ENCODE measurements at places on chromosomes 12 and 14.
A peak's percentile ranks its signal among the peaks of the same experiment; 100 is the strongest.

- DNase-seq: no peak
Observed at GRCh38 chr12:100851637-100852036, 57.1 kb downstream of the ANO4 start.

DNA sequence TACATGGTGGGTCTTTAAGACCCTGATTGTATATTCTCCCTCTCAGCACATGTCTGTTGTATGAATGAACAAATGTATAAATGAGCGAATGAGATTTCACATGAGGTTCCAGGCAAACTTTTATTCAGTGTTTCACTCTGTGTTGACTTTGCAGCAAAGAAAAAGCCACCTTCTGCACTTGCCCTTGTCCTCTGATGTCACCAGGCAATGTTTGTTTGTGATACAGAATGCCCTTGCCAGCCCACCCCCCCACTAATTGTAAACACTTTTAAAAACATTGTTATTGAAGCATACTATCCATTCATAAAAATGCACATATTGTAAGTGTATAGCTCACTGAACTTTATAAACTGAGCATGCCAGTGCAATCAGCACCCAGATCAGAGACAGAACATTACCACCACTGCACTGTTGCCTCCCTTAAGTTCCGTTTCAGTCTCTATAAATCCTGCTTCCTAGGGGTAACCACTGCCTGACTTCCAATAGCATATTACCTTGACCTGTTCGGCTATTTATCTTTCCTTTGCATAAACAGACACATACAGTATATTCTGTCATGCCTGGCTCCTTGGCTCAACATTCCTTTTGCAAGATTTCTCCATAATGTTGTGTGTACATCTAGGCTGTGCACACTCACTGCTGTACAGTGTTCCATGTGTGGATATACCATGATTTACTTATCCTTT, 11.3 kb upstream of the LTA4H start:
- no peak for DNase-seq

DNA sequence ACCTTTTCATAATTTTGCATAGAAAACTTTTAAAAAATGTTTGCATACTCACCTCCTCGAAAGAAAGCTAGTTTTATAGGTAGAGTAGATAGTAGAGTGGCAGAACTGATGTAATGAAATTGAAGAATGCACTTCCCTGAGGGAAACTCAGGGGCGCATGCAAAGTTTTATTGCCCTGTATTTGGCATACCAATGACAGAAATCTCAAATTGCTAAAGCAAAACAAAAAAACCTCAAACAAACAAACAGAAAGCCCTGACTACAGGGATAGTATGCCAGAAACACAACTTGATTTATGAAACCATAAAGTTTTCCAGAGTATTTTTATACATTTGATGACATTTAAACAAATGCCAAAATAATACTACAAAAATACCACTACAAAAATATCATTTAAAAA, 1.8 kb downstream of the RASSF9 start:
- DNase-seq: no peak

DNA sequence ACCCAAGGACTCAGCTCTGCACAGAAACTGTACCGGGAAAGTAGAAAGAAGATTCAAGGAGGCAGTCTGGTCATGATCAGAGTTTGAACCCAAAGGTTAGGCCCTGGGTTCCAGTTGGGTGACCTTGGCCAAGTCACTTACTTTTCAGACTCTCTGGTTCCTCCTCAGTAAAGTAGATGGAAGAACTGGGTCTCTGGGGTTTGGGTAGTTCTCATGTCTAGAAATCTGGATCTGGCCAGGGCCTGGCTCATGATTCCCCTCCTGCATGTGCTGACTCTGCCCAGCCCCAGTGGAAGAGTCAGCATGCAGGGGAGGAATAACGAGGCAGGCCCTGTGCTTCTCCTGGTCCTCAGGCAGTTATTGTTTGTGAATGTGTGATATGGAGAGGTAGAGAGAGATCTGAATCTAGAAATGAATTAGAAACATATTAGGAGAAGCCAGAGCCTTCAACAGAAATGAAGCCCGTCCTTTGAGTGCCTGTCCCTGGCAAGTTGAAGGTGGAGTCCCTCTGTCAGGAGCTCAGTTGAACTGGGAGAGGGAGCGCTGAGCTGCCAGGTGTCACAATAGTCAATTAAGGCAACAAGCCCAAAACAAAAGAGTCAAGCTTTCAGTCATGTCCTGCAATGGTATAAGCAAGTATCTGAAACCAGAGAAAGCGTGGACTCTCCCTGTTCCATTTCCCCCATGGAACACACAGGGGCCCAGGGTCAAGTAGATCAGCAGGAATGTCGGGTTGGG, 131.3 kb upstream of the HIF1A start:
- no peak for DNase-seq

DNA sequence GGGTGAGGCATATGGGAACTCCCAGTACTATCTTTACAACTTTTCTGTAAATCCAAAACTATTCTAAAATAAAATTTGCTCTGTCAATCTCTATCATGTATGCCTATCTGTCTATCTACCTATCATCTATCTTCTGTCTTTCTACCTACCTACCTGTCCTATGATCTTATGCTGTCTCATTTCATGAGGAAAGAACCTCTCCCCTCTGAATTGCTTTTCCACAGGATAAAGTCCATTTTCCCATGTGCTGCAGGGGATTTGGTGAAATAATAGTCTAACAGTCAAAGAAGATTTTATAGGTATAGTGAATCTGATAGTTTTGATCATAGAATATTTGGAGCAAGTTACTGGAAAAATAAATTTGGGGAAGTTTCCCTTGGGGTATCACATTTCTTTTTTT, 86.8 kb upstream of the RIC8B start:
- DNase-seq: no peak

DNA sequence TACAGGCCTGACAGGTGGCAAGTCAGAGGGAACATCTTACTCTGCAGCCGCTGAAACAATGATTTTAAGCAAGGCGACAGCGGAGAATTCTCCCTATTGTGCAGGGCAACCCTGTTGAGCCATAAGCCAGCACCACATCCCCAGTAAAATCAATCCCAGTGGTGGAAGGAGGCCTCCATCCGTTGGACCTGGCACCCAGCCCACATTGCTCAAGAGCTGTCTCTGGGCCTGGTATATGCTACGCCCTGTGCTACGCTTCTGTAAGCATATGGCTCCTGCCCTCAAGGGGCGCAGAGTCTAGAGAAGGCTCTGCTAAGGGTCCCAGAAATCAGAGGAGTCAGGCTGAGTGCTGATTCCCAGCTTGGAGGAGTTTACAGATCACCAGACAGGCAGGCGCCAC, 265.5 kb downstream of the CACNA1C start:
- DNase-seq: no peak

- no peak for DNase-seq
Observed at GRCh38 chr12:46487567-46488131, 115.1 kb upstream of the SLC38A2 start.

DNA sequence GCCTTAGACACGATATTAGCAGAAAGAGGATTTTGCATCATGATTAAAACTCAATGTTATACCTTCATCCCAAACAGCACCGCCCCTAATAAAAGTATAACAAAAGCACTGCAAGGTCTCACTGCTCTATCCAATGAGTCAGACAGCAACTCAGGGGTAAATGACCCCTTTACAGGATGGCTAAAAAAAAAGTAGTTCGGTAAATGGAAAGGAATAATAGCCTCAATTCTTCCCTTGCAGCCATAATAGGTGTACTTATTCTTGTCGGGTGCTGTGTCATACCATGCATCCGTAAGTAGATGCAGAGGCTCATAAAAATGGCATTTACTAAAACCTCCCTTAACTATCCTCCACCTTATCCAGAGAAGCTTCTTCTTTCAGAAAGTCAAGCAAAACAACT, 53.9 kb upstream of the AP4S1 start:
- DNase-seq: no peak

DNA sequence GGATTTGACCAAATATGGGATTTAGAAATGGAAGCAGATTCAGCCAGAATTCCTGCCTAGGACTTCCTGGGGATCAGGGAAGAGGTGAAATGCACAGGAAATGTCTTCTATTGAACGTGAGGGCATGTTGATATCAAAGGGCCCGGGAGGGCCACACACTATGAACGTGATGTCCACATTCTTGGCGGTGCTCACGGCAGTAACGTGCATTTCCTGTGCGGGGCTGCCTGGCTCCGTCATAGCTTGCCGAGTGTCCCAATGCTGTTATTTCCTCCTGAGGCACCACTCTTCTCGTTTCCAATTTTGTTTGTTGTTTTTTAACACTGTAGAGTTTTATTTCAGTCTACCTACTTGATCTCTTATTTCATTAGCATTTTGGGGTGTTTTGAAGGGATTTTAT, 67.3 kb downstream of the ZNF664 start:
- DNase-seq: no peak

DNA sequence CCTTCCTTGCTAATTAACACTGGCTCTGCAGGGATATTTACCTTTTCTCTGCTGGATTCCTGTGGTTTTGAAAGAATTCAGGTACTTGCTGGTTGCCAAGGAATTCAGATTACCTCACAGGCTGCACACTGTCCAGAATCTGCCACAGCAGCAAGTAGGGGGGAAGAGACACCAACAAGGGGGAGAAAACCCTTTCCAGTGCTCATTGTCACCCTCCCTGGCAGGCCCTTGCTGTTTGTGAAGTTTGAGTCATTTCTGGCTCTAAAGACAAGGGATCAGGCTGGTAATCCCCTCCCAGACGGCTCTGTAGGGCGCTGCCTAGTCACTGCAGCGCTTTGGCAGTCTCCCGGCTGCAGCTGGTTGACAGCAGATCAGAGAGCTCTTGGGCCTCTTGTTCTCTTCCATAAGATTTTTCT, 50.8 kb downstream of the TTLL5 start:
- DNase-seq: peak; percentile 93

DNA sequence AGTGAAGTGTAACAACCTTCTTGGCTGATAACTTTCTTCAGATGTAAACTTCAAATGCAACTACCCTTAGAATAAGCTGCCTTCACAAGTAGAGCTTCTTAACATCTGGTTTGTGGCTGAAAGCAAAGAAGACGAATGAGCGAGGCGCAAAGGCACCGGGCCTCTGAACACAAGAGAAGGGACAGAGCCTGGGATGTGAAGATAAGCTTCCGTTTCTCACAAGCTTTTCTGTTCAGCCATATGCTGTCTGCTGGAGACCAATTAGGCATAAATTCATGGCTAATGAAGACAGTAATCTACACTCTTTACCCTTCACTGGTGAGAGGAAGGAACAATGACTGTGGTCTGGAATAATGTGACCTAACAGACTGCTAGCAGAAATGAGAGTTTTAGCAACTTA, 195.2 kb downstream of the ATXN7L3B start:
- DNase-seq: no peak
